ENCODE measurements at places on chromosomes 1 and 21.

GRCh38 chr1:11479375-11479979, 522 bp downstream of the DISP3 start:
- DNase-seq = no peak

DNA sequence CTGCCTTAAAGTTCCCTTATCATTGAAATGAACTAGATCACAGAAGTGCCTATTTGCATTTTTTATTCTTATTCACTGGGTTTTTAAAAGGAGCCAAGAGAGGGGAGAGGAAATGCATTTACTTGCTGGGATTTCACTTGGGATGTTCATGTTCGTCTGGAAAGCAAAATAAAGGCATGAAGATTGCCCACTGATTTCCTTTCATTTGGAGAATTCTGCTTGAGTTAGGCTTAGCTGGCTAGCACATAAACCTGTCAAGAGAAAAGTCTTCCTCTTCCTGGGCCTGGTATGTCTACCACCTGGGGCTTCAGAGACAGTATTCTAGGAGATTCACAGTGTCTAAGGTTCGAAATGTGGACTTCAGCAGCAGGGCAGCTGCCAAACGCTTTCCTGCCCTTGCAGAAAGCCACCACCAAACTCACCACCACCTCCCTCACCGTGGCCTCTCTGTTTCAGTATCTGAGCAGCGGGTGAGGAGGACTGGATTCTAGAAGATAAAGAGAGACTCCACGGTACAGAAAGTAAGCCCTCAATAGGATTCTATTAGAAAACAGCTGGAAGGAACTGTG, 44.5 kb downstream of the HIVEP3 start:
- DNase-seq = no peak

- no peak for DNase-seq
Observed at GRCh38 chr1:46172321-46172720, 2.6 kb upstream of the TSPAN1 start.

- DNase-seq = no peak
Observed at GRCh38 chr21:40504825-40505224, 342.1 kb downstream of the DSCAM start.

DNA sequence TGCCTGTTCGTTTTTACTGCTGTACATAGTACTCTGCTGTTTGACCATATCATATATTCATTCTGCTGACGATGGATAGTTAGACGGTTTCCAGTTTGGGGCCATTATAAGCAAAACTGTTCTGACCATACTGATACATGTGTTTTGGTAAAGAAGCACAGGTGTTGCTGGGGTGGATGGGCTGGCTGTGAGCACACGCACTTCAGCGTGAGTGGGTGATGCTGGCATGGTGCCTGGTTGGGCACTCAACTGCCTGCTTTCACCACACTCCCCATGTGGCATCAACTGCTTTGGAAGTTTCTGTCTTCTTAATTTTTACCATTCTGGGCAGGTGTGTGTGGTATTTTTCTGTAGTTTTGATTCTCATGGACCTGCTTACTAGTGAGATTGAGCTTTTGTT, 37.3 kb downstream of the ADARB1 start:
- no peak for DNase-seq
